ENCODE measurements at places on chromosomes 11 and 22.

GRCh38 chr11:120183701-120184141 lies 27.1 kb upstream of the OAF start:
- no peak for DNase-seq

DNA sequence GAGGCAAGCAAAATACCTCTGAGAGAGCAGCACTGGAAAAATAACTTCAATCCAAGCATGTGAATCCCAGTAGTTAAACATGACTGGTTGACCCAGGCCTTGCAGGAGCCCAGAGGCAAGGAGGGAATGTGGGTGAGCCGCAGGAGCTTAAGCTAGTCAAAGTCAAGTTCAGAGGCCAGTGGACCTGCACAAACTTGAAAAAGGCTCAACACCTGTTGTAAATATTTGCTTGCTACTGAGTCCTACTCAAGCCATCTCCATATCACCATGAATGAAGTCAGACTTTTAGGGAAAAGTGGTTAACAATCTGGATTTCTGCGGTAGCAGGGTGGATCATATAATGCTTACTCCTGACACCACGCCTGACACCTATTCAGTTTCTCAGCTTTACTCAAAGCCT lies 4.8 kb upstream of the CAT start:
- DNase-seq, result no peak

GRCh38 chr11:45413156-45413858 lies 127.2 kb upstream of the SYT13 start:
- no peak for DNase-seq

- DNase-seq, result no peak
Measured at GRCh38 chr22:27245056-27245455, 556.5 kb downstream of the MN1 start.

DNA sequence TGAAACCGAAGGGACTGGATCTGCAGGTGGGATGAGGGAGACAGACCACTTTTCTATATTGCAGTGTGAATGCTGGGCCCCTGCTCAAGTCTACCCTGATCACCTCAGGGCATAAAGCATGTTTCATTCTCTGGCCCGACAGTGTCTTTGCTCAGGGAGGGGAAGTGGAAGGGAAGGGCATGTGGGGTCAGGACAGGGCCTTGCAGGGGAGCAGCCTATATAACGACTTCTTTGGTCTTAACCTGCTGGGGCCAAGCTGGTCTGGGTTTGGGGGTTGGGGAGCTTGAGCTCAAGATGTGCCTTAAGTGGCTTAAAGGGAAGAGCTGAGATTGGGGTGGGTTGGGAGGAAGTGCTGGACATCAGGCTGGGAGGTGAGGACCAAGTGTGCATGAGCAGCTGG lies 86.4 kb downstream of the GDPD4 start:
- DNase-seq, result no peak

All from CD4-positive, alpha-beta T cell treated with Interferon gamma for 1 hour (primary cell).